ENCODE measurements at places on chromosomes 4 and X.

DNA sequence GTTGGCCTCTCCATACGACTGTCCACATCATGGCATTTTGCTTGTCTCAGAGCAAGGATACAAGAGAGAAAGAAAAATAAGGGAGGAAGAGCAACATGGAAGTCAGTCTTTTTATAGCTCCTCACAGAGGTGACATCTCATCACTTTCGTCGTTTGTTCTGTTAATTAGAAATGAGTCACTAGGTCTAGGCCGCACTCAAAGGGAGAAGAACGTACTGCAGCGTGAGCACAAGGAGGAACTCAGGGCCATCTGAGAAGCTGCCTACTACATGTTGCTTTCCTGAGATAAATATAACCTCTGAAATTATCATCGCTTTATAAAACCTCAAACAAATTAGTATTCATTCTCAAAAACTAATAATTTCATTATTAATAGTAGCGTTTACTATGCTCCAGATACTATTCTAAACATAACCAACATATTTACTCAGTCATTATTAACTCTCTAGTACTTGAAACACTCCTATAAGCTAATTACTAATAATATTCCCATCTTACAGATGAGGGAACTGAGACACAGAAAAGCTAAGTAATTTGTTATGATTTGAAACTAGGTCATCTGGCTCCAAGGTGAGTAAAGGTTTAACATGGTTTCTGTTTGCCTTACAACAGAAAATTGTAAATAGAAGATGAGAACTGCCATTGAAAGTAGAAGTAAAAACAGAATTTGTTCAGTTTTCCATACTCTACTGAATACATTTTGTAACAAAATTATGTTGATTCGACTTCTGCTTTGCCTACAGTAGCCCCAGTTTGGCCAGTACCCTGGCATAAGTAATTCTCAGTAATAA is 213.2 kb upstream of the UGT8 start:
- no peak for DNase-seq

GRCh38 chr4:184616633-184617551 is 32.4 kb downstream of the CASP3 start:
- no peak for DNase-seq

DNA sequence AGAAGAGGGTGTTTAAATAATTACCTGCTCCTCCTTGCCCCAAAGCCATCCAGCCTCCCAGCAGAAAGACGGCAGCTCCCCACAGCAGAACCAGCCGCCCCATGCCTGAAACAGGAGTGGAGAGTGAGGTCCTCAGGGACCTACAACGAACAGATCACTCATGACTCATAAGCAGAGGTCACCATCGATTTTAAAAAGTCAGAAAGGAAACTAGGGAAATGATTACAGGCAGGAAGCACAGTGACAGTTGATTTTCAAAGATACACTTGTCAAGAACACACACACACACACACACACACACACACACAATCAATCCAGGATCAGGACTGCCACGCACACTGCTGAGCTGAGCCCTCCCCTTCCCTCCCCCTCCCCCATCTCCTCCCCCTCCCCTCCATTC is at the start of gene CRLF2:
Gene CRLF2, minus strand, starts transcription at position 118 of the 400 bp plus-strand sequence. Its CDS starts 15 bp downstream, at position 103.
- DNase-seq = no peak

DNA sequence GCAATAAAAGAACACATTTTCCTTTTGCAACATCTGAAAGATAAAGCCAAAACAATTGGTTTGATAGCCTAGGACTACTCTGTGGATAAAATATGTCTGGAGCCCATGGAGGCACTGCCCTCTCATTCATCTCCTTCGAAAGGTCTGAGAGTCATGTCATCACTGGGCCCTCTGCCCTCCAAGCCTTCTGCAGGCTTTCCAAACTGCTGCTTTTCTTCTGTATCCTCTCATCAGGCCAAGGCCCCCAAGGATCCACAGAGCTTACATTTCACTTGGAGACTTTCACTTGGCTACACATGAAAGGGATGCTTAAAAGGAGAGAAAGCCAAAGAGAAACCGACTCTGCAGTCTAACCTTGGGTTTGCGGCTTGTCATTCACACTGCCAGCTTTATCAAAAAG is 109.9 kb downstream of the SH3RF1 start:
- no peak for DNase-seq

- DNase-seq = no peak
Observed at GRCh38 chr4:180557348-180557747, 1685.9 kb upstream of the TENM3 start.

DNA sequence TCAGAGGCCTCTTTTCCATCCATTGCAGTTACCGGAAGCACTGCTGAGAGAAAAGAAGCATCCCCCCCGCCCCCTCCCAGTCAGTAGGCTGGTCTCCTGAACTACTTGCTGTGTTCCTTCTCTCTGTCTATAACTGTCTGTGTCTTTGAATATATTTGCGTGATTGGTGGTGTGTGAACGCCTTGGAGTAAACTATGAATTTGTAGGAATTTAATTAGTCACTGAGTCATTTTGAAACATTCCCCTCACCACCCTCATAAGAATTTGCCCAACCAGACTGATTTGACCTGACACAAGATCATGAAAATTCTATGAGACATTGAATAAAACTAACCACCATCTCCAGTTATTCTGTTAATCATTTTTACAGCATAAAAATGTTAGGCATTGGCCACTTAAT is 6.7 kb upstream of the NXF3 start:
- no peak for DNase-seq

GRCh38 chrX:33188881-33189280 is 22.5 kb downstream of the DMD start:
- DNase-seq = no peak

- no peak for DNase-seq
Observed at GRCh38 chrX:34893741-34894140, 48.9 kb upstream of the FAM47B start.

DNA sequence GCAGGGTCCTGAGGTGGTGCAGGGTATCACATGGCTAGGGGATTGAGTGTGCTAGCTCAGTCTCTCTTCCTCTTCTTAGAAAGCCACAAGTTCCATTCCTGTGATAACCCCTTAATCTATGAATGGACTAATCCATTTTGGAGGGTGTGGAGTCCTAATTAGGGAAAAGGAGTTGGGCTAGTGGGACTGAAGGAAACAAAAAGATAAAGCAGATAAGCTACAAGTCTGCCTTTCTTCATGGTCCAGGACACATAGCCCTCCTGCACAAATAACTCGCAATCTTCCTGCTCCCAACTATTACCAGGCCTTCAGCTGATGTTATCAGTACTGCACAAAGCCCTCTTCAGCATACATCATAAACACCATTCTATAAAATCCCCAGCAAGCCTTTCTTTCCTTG is 44.2 kb downstream of the ZNF81 start:
- DNase-seq = no peak

GRCh38 chr4:90142081-90142480 is 14.9 kb downstream of the CCSER1 start:
- no peak for DNase-seq

- no peak for DNase-seq
Observed at GRCh38 chr4:153211986-153212728, 7.9 kb downstream of the TRIM2 start.

- DNase-seq = no peak
Observed at GRCh38 chrX:135112096-135112729, 8.1 kb downstream of the ETDB start.

GRCh38 chr4:109040441-109040840 is 262.0 kb downstream of the COL25A1 start:
- no peak for DNase-seq

- DNase-seq = no peak
Observed at GRCh38 chrX:130120321-130120731, 10.0 kb upstream of the ELF4 start.

DNA sequence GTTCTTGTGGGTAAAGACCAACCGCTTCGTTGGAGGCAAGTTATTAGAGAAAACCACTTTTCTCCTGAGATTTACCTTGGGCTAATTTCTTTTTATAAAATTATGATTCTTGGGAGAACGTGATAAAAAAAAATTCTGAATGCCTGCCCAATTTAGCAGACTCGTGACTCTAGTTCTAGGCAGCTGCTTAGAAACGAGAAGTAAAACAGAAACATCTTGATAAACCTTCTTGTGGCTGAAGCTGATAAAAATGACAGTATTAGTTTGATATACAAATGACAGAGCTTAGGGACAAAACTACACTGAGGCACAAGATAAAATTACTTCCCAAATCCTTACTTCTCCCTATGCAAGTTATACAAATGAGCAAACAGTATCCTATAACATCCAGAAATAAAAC is 458.9 kb upstream of the TEX13C start:
- no peak for DNase-seq

GRCh38 chrX:24334461-24334860 is 20.6 kb upstream of the SUPT20HL2 start:
- no peak for DNase-seq
